ENCODE measurements at places on chromosomes 3 and 15.
A peak's percentile ranks its signal among the peaks of the same experiment; 100 is the strongest.

DNA sequence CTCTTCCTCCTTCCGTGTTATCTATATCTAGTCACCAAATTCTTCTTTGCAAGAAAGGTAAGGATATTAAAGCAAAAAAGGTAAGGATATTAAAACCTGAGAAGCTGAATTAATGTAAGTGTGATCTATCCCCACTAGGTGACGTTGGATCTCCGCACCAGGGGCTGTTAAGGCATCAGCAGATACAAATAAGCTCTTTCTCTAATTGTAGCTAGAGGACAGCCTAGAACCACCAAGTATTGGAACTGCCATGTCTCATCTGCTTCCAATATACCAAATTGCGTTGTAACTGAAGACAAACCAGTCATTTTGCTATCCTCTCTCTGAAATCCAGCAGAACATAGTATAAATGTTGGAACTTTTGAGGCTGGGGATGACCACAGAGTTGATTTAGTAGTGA is 471.2 kb upstream of the TGFBR2 start:
- no peak for DNase-seq

DNA sequence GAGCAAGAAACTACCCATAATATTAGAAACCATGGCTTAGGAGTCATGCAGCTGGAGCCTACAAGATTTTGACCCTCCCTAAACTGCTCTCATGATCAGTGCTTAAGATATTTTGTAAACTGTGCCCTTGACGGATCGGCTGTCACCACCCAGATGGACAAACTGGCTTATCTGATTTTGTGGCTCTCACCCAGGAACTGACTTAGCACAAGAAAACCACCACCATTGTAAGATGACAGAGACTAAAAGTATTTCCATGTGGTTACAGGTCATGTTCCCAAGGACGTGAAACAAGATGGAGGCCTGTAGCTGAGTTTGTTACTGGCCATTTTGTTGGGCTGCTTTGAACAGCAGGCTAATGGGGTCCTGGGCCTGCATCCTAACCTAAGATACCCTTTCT is 940.9 kb downstream of the OTOL1 start:
- no peak for DNase-seq

- DNase-seq = no peak
Measured at GRCh38 chr15:63401078-63401477, 19.4 kb upstream of the CA12 start.

GRCh38 chr3:132198516-132198915 is 118.7 kb upstream of the ACP3 start:
- DNase-seq = no peak

DNA sequence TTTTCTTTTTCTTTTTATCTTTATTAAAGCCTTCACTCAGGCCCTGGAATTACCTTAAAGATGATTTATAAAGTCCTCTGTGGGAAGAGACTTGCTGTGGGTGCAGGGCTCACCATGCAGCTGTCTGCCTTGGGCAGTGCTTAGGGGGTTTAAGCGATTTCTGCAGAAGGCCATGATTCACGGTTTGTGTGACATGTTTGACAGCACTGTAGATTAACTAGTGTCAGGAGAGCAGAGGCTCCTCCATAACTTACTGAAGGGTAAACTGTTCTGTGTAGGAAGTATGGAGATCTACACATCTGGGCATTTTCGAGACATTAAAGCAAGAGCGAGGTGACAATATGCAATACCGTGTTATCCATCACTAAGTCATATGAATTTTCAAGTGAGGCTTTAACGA is 137.7 kb downstream of the LRIG1 start:
- no peak for DNase-seq

- DNase-seq = no peak
Measured at GRCh38 chr3:130341388-130341787, 4.1 kb upstream of the COL6A5 start.

DNA sequence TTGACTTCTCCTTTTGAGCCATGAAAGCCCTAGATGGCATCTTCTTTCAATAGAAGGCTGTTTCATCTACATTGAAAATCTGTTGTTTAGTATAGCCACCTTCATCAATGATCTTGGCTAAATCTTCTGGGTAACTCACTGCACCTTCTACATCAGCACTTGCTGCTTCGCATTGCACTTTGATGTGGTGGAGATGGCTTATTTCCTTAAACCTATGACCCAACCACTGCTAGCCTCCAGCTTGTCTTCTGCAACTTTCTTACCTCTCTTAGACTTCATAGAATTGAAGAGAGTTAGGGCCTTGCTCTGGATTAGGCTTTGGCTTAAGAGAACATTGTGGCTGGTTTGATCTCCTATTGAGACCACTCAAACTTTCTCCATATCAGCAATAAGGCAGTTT is 189.8 kb downstream of the PLCL2 start:
- DNase-seq = no peak

GRCh38 chr15:71139241-71139640 is 24.0 kb downstream of the THSD4 start:
- DNase-seq = no peak

GRCh38 chr3:72086042-72086742 is 301.2 kb upstream of the PROK2 start:
- no peak for DNase-seq

- no peak for DNase-seq
Measured at GRCh38 chr15:50916400-50916799, 7.9 kb downstream of the AP4E1 start.

GRCh38 chr3:152445212-152445611 is 176.5 kb downstream of the MBNL1 start:
- DNase-seq = no peak

GRCh38 chr3:64972793-64973192 is 285.0 kb upstream of the ADAMTS9 start:
- DNase-seq = no peak

DNA sequence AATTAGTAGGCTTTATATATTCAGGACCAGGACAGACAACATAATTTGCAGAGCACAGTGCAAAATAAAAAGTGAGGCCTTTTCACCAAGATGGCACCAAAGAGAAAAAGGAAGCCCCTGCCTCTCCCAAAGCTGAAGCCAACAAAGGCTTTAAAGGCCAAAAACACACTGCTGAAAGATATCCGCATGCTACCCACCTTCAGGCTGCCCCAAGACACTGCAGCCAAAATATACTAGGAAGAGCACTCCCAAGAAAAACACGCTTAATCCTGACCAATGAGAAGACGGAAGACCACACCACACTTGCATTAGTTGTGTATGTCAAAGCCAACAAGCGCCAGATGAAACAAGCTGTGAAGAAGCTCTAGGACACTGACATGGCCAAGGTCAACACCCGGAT is 38.0 kb downstream of the PIK3CB start:
- no peak for DNase-seq

GRCh38 chr3:13650210-13651056 is 101.5 kb downstream of the FBLN2 start:
- peak; percentile 68 for DNase-seq

DNA sequence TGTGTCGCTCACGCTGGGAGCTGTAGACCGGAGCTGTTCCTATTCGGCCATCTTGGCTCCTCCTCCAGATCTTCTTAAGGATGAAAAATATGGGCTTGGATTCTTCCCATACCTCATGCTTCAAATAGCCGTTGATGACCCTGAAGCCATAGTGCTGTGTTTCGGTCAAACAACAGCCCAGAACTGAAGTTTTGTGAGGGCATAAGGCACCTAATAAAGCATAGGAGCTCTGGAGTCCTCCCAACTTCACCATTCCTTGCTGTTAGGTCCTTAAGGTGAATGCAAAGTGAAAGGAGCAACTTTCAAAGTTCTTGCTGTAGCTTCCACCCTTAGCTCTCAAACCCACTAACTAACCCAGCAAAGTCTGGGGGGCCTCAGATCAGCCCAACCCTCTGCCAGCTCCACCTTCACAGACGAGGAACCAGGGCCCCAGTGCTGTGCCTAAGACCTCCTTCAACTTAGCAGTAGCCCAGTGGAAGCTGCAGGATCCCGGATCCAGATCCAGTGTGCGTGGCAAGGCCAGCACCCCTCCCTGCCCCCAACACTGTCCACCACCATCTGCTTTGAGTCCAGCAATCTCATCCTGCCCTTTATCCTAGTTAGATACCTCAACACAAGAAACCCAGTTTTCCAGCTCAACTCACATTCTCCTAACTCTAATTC is at the start of gene GRK7:
Gene GRK7 (plus strand): TSS at position 321 of the 663 bp plus-strand sequence. CDS start 14,877 bp downstream, outside the sequence.
- no peak for DNase-seq

DNA sequence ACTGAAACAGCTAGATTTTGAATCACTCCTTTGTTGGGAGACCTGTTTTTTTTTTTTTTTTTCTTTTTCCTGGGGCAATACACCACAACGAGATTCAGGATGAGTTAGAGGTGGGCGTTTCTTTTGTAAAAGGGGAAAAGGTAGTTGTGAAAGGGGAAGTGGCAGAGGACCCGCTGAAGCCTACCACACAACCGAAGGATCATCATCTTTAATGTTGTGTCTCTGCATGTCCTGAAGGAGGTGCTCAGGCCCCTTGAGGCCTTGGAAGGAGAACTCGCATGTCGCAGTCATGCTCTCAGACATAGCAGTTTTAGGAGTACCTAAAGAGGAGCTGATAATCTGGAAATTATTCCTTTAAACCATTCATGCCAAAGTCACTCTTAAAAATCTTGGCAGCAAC is 137.9 kb upstream of the LRIG1 start:
- no peak for DNase-seq

DNA sequence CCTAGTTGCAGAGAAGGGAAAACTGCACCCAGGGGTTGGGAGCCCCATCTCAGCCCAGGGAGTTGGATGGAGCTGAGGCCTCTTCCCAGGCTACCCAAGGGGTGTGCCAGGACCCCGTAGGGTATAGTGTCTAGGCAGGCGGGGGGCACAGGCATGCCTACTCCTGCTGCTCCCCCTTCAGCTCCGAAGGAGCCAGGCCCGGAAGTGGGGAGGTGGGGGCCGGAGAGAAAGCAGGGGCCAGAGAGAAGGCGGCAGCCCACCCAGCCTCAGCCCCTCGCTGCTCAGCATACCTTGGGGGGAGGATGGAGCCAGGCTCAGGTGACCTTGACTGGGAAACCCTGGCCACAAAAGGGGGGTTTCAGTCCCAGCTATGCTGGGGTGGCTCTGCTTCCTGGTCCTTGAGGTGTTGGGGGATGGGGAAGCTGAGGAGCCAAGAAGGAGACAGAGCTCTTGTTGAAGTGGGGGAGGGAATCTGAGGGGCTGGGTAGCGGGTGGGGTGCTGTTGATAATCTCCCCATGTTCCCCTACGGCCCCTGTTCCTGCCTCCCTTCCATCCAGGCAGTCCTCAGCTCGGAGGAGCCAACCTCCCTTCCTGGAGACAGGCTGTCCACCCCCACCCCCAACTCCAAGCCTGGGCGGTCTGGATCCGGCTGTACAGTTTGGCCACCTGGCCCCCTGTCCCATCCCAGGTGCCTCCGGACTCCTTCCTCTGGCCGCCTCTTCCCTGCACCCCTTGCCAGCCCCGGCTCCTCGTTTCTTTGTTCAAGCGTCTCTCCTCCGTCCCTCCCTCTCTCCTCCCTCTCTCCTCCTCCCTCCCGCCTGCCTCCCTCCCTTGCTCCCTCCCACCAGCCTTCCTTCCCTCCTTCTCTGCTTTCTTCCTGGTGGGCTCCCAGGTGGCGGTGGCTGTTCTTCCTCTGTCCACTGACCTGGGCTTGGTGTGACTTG is 1.7 kb downstream of the SEMA3F start:
- DNase-seq = no peak

GRCh38 chr3:33218446-33219174 is at the start of gene SUSD5:
Gene SUSD5 (minus strand): TSS chr3:33218810. CDS start chr3:33218797, 13 bp downstream.
- peak; percentile 56 for DNase-seq

DNA sequence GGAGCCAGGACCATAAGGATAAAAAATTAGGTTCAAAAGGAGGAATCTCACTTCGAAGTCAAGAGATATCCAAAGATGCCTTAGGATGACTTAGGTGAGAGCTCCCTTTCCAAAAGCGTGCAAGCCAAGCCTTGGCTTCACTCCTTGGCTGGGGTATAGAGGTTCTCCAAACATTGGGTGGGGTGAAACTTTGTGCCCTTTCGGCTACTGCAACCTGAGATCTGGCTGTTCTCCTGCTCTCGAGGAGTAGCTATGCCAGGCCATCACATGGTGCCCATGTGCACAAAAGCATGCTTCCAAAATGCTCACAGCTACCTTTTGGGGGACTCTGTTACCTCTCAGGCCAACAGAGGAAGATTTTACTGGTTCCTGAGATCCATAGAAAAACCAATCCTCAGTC is 373.8 kb downstream of the EPHB1 start:
- DNase-seq = no peak

DNA sequence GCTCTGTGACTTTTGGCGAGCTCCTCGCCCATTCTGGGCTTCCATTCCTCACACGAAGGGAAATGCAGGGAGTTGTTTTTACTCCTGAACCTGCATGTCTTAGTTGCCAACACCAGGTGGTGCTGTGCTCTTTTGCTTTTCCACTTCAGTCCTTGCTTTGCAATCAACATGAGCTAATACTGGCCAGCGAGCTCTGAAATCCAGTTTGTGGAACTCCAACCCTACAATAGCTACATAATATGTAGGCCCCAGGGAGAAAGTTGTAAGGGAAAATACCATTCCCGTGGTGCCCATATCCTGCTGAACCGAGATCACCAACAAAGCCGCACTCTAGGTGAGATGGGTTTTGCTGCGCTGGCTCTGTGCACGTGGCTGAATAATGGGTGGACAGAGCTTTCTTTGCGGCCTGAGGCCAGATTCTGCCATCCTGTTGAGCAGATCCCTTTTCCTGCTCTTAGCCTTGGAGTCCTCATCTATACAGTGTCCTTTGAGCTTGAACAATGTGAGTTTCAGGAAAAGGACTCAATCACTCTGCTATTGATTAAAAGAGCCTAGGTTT is 25.0 kb downstream of the LSM3 start:
- DNase-seq = peak; percentile 39

DNA sequence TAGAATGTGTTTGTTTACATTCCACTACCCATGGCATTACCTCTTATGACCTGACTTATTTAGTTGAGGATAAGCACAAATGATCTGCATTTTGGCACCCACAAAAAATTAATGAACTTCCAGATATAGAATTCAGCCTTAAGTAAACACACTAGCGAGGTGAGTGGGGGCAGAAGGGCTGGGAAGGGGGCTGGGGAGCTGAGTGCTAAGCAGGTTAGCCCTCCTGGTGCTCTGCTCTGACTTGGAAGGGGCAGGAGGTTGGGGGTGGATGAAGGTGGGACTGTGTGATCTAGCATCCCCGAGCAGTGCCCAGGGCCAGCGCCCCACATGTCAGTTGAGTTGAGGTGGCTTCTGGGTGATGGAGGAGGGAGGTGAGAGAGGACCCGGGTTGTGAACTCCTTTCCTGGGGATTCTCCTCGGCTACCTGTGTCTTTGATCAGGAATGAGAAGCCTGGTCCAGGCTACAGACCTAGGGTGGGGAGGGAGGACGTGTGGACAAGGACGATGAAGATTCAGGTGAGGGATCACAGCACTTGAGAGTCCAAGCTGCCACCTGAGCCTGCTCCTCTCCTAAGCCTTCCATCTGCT is 178.6 kb upstream of the SMAD3 start:
- DNase-seq = no peak

DNA sequence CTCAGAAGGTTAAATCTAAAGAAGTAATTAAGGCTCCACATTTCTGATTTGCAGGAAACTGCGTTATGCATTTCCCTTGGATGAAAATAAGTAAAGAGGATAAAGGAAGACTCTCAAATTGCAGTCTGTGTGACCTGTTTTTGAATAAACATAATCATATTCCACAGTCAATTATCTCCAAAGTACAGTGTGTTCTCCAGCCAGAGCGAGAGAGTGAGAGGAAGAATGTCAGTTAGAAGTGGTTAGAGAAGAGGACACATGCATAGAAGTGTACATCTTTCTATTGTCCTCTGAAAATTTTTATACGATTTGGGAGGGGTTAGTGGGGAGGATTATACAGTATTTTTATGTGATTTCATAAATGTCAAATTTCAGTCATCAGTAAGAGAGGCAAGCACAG is 487.1 kb downstream of the LPP start:
- DNase-seq = no peak

- DNase-seq = no peak
Measured at GRCh38 chr3:184050217-184050847, 2.5 kb upstream of the HTR3C start.

GRCh38 chr15:63332367-63333124 is 49.1 kb downstream of the CA12 start:
- DNase-seq = no peak

Measured in NCI-H526 (cell line).